ENCODE measurements at places on chromosomes 16 and 17.
A peak's percentile ranks its signal among the peaks of the same experiment; 100 is the strongest.

- no peak for DNase-seq
Measured at GRCh38 chr17:55770196-55770870, 19.5 kb downstream of the PCTP start.

GRCh38 chr17:73616120-73616872, 27.9 kb downstream of the SDK2 start:
- DNase-seq = no peak

DNA sequence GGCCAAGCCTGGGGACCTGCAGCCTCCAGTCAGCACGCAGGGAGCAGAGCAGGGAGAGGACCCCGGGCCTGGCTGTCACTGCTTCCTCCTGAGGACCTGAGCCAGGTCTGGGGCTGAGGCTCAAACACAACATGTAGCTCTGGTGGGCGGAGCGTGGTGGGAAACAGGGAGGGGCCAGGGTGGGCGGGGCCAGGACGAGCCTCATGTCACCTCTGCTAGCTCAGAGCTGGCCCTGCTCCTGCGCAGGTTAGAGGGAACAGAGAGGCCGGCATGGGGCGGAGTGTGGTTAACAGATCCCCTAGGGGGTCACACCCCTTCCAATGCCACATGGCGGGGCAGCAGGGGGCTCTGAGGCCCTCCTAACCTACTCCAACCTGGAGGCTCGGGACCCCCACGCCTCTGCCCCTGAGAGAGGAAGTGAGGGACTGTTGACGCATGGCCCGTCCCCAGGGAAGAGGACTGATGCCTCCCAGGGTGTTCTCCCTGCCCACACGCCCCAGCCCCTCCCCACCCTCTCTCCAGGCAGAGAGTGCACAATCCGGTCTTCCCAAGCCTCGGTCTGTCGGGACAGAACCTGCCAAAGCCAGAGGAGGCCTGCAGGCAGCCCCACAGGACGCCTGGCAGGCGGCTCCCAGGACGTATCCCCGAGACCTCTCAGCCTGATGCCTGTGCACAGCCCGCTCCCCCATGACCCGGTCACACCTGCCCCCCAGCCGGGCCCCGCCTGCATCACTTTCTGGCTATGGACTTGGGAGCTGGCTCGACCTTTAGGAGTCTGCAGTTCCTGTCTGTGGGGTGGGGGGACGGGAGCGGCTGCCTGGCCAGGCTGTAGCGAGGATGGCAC, 15.2 kb downstream of the PIEZO1 start:
- peak; percentile 69 for DNase-seq

- DNase-seq = no peak
Measured at GRCh38 chr16:8946544-8946943, 17.2 kb downstream of the USP7 start.

DNA sequence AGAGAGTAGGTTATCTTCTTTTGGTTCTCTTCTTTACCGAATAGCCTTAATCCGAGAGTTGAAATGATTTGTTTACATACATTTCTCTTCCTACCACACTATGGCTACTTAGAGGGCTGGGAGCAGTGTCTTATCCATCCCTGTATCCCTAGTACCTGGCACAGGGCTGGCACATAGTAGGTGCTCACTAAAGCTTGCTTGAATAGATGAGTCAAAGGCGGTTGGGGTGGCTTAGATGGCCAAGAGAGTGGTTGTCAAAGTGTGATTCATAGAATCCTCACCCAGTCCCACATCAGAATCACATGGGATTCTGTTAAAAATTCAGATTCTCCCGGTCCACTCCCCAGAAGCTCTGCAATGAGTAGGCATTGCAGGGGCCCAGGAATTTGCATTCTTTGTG, 11.1 kb downstream of the CHAD start:
- no peak for DNase-seq

GRCh38 chr17:32863559-32863958, 13.4 kb downstream of the MYO1D start:
- DNase-seq = no peak

DNA sequence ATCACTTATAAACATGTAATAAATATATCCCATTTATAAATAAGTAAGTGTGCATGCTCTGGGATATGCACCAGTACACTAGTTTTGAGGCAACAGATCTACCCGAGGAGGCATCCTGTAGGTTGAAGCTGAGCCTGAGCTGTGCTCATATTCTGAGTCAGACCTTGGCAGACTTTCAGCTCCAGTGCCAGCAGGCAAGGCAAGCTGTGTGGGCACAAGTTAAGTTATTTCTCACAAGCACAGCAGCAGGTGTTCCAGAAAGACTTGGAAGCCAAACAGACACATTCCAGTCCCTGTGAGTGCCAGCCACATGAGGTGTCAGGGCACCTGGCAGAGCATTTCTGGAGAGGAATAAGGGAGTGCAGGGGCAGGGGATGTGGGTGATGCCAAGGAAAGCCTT, 1.3 kb upstream of the CLEC19A start:
- peak; percentile 55 for DNase-seq

DNA sequence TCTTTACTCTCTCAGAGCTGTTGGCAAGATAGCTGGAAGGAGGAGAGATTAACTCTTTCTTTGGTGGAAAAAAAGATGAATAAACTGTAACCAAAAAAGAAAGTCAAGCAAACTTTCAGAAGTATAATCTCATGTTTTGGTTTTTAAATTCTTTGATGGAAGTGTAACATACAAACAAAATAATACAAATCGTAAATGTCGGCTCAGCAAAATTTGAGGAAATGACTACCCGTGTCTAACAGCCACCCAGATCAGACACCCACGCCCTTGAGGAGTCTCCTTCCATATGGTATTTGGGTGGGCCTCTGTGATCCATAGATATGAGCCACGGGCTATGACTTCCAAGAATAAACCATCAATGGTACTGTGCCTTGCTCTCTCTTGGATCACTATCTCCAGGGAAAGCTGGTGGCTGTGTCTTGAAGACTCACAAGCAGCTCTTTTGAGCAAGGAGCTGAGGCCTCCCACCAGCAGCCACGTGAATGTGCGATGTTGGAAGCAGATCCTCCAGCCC, 9.6 kb upstream of the CD300C start:
- DNase-seq = no peak

GRCh38 chr17:79910985-79911361, 71.7 kb upstream of the CBX4 start:
- no peak for DNase-seq

GRCh38 chr16:15682105-15682570, 32.1 kb downstream of the NDE1 start:
- DNase-seq = peak; percentile 77

- DNase-seq = no peak
Measured at GRCh38 chr16:79451196-79451816, 149.2 kb downstream of the MAF start.

- DNase-seq = peak; percentile 30
Measured at GRCh38 chr17:81003711-81004475, 12.3 kb downstream of the CHMP6 start.

- no peak for DNase-seq
Measured at GRCh38 chr17:34582901-34583245, 3.5 kb downstream of the TMEM132E start.

DNA sequence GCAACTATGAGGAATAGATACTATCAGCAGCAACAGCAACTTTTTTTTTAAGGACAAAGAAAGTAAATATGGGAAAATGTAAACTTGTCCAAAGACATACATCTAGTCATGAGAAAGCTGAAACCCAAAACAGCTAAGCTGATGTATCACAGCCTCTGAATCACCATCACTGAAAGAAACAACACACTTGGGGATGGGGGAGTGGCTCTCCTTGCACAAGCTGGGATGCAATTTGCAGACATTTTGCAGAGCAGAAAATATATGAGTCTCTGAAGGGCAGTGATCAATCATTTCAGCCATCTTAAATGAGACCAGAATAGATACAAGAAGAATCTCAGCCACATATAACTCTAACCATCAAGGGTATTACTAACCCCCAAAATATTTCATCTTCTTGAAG, 79.1 kb downstream of the GRIN2A start:
- no peak for DNase-seq

DNA sequence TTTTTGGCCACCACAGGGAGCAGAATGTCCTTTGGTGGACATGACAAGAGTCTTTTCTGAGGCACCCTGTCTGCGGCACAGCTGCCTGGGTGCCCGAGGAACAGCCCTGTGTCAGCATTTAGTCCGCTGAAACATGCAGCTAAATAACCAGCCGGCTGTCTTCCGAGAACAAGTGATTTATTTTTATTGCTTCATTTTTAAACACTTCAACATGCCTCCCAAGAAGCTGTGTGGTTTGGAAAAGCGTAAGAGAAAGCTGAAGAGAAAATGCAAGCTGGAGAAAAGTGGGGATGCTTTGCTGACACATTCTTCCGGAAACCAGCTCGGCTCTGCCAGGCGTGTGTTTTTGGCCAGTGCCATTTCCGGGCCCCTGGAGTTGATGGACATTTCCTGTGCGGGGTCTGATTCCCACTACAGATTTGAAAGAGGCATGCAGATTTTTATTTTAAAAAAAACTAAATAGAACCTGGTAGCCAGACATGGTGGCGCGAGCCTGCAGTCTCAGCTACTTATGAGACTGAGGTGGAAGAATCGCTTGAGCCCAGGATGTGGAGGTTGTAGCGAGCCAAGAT, 94.7 kb downstream of the SEC14L1 start:
- peak; percentile 58 for DNase-seq

- DNase-seq = peak; percentile 93
Measured at GRCh38 chr16:89256651-89257254, 39.2 kb downstream of the ZNF778 start.

GRCh38 chr16:880471-881171, 80.1 kb upstream of the GNG13 start:
- DNase-seq = no peak

GRCh38 chr16:55418586-55418985, 60.4 kb upstream of the MMP2 start:
- DNase-seq = no peak

GRCh38 chr16:8537691-8538342, 52.5 kb downstream of the TMEM114 start:
- DNase-seq = no peak

DNA sequence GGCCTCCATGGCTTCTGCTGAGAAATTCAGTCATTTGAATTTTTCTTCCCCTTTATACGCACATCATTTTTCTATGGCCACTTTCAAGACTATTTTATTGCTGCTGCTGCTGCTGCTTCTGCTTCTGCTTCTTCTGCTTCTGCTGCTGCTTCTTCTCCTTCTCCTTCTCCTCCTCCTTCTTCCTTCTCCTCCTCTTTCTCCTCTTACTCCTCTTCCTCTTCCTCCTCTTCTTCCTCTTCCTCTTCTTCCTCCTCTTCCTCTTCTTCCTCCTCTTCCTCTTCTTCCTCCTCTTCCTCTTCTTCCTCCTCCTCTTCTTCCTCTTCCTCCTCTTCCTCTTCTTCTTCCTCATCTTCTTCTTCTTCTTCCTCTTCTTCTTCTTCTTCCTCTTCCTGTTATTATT, 22.4 kb downstream of the CPD start:
- DNase-seq = no peak

DNA sequence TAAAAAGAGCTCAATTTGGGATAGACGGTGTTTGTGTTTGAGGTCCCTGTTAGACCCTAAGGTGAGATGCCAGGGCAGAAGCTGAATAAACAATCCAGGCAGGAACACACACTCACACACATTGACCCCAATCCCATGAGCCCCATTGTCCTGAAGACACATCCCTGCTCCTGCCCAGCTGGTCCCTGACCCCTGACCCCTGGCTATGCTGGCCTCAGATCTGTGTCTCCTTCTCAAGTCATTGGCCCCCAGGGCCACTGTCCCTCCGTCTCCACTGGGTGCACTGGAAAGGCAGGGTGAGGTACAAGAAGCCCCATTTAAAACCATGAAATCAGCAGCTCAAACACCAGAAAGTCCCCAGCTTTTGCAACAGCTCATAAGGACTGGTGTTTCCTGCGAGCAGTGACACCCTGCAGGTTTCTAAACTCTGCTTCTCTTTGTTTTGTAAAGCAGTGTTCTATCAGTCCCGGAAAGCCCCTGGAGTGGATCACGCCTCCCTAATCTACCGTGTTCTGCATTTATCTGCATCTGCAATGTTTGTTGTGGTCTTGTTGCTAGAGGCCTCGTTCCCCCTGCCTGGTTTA, 18.0 kb upstream of the ASGR2 start:
- peak; percentile 79 for DNase-seq

DNA sequence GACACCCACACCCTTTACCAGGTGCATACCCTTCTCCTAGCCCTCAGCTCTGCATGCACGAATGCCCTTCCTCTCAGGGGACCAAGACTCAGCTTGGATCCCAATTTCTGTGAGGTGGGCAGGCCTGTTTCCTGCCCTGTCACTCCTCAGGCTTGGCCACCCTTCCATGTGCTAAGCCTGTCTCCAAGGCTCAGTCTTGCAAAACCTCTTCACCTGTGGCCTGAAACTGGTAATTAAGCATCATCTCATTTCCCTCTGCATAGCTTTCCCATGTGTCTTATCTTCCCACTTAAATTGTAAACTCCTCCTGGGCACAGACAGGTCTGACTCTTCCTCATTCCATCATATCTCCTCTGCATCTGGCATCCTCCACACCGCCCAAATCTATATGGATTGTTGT, 31.0 kb upstream of the SMPD3 start:
- DNase-seq = no peak

DNA sequence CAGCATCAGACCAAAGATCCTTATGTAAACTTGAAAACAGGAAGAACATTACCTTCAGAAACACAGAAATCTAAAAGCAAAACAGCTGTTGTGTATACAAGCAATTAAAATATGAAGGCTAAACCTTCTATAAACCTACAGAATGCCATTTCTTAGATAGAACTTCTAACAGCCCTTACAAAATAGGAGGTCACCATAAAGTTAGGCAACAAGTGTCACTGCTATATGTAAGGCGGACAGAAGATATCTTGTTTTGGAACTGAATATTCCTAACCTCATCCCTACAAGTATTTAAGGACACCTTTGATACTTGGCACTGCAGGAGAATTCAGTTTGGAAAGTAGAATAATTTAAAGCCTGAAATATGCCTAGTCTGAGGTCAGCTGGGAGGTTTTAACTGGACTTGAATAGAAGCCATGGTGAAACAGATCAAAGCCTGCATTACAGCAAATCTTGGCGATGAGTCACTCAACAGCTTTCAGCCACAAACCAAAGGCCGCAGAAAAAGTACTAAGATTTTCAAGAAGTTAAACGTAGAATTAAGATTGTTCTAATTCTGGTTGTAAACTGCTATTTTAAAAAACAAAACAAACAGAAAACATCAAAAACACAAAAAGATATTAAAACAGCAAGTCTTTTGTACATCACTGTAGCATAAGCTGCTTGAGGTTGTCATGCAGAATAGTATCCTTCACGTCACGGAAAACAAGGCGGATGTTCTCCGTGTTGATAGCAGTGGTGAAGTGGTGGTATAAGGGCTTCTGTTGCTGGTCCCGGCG, 42.7 kb downstream of the GNA13 start:
- peak; percentile 57 for DNase-seq

DNA sequence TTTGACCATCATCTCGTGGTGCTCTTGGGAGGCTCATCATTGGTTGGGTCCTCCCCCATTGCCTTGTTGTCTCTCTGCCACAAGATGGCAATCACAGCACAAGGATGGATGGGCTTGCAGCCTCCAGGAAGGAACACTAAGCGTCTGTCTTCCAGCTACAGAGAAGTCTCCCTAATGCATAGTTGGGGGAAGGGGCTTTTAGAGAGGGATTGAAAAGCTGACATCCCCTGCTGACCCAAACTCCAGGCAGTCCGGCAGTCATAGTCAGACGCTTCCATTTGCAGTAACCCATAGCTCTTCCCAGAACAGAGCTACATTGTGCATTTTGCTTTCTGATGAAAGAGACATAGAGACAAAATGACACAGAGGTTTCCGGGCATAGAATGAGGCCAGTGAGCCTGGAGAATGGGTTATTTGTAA, 111.4 kb downstream of the UTP18 start:
- peak; percentile 56 for DNase-seq

- peak; percentile 81 for DNase-seq
Measured at GRCh38 chr16:1825864-1826690, 548 bp downstream of the HAGH start.

- DNase-seq = no peak
Measured at GRCh38 chr17:59743842-59744241, 36.4 kb downstream of the VMP1 start.

All from activated CD4-positive, alpha-beta T cell treated with anti-CD3 and anti-CD28 coated beads for 36 hours (primary cell).